ENCODE measurements at places on chromosomes 4 and X.

DNA sequence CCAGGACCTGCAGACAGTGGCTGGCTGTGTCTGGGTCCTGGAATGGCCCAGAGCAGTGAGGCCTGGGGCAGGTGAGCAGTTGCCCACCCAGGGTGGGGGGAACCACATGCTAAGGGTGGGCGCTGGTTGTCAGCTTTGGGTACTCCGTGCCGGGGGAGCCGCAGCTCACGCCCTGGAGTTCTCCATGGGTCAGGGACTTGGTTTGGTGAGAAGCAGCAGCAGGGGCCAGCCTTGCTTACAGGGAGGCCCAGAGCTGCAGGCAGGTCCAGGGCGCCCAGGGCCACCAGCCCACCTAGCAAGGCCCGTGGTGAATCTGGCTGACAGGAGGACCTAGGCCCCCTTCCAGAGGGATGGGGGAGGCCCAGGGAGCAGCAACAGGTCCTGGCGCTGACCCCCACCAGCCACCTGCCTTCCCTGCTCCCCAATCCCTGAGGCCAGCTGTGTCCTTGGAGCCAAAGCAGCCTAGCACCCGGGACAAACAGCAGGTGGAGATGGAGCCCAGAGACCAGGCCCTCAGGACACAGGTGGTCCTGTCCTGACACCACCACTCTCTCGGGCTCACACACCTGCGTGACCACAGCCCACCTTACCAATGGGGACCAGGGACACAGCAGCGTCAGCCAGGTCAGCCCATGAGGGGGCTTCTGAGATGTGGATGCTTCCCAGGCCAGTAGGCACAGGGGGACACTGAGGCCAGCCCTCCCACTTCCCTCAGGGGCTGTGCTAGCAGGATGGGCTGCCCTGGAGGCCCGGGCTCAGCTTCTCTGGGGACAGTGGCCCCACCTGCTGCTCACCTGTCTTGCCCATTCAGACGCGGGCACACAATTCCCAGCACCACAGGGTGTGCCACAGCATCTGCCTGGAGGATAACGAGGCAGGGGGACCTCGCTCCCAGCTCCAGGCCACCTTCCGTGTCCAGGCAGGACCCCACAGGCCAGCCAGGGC lies 3.5 kb downstream of the MXD4 start:
- no peak for DNase-seq

DNA sequence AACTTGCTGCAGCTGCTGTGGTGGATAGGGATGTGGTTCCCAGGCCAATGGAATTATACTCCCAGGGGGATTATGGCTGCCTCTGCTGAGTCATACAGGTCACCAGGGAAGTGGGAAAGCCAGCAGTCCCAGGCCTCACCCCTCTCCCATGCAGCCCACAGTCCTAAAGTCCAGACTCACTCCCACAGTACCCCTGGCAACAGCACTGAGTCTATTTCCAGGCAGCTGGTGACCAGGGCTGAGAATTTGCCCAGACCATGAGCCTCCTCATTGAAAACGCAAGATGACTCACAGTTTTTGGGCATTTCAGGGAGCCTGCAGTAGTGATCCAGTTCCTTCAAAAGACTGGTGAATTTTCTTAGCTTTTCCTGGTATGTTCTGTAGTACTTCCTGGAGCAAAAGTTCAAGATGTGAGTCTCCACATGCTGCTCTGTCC lies 137.6 kb downstream of the NPNT start:
- DNase-seq: no peak

- no peak for DNase-seq
These were observed 191.2 kb upstream of the LNX1 start for GRCh38 chr4:53782458-53782845.

DNA sequence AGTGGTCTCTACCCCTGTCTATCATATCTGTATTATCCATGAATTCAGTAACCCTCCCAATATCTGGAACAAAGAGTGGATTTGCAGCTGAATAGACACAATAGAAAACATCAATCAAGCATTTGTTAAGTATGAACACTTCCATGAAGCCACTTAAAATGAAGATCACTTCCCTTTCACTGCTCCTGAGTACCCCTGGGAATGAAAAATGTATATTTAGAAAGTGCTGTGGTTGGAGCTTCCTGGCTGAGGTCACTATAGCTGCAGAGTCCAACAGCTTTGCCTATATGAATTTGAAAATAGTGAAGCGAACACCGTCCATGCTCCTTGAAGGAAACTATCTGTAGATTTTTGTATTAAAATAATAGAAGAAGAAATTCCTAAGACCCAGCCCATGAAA lies 227.0 kb downstream of the DTHD1 start:
- DNase-seq: no peak

Data from DMS79 treated with DMSO at 0.1 percent for 48 hours (cell line).